Stimulated activated CD4-positive, alpha-beta T cell treated with anti-CD3 and anti-CD28 coated beads, Interleukin-4, amount 100 ng/mL, for 4 hours (primary cell): ENCODE measurements at places on chromosomes 4 and X.

DNA sequence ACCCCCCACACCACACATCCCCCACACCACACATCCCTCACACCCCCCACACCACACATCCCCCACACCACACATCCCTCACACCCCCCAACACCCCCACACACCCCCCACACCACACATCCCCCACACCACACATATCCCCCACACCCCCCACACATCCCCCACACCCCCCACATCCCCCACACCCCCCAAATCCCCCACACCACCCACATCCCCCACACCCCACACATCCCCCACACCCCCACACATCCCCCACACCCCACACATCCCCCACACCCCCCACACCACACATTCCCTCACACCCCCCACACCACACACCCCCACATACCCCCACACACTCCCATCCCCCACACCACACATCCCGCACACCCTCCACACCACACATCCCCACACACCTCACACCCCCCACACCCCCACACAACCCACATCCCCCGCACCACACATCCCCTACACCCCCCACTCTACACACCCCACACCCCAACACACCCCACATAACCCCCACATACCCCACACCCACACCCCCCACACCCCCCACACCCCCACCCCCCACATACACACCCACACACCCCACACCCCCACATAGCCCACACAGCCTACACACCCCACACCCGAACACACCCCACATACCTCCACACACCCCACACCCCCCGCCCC, 172.9 kb downstream of the DCLK2 start:
- DNase-seq, result no peak

GRCh38 chrX:72573158-72573511, 492 bp upstream of the HDAC8 start:
- DNase-seq, result no peak

DNA sequence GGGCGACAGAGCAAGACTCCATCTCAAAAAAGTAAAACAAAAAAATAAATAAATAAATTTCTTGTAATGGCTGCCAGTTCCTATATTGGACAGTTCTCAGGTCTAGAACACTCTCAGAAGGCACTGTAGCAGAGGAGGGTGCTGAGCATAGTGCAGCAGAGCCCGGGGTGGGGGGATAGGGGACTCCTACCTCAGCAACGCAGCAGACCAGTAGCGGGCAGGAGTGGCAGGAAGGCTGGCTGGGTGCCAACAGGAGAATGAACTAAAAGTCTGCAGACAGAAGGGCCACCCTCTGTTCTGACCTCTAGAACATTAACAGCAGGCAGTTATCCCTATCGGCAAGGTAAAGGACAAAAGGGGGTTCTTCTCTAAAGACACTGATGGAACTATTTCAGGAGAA, 20.2 kb downstream of the PDK3 start:
- DNase-seq, result no peak

DNA sequence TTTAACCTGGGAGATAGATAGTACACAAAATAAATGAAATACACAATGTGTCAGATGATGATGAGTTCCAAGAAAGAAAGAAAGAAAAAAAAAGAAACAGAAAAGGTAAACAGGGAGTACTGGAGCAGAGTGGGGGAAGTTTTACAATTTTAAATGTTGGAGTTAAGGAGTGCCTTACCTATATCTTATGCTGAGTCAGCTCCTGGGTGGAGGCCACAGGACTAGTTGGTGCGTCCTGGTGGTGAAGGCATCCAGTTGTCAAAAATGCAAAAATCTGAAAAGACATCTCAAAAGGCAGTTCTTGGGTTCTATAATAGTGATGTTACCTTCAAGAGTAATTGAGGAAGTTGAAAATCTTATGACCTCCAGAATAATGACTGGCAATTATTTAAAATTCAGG, 42.4 kb upstream of the MTMR8 start:
- DNase-seq, result no peak

DNA sequence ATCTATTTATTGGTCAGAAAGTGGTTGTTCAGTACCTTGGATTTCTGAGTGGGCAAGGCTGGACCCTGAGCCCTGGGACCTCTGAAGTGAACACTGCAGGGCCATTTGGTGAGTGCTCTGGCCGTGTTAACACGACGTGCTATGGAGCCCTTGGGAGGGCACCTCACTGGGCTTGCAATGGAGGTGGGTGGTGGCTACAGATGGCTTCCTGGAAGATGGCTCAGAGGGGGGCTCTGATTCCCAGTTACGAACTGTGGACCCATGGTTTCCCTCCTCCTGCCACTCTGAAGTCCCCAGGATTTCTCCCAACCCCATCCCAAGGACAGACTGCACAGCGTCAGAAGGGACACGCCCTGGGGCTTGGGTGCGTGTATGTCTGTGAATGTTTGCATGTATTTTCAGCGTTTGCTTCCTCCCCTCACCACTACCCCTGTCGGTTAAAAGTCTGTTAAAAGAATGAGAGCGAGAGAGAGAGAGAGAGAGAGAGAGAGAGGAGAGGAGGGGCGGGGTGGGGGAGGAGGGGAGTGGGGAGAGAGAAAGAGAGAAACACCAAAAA, 3.7 kb upstream of the RHOH start:
- DNase-seq, result no peak

GRCh38 chr4:39662683-39663082, 24.0 kb upstream of the SMIM14 start:
- DNase-seq, result no peak

DNA sequence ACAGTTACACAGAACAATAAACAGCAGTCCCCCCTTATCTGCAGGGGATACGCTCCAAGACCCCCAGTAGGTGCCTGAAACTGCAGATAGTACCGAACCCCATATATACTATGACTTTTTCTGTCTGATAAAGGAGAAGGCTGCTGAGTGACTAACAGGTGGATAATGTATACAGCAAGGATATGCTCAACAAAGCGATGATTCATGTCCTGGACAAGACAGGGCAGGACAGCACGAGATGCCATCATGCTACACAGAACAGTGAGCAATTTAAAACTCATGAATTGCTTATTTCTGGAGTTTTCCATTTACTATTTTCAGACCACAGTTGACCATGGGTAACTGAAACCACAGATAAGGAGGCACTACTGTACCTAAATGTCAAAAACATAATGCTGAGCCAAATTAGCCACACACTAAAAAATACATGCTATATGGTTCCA, 76.1 kb downstream of the MANBA start:
- no peak for DNase-seq

DNA sequence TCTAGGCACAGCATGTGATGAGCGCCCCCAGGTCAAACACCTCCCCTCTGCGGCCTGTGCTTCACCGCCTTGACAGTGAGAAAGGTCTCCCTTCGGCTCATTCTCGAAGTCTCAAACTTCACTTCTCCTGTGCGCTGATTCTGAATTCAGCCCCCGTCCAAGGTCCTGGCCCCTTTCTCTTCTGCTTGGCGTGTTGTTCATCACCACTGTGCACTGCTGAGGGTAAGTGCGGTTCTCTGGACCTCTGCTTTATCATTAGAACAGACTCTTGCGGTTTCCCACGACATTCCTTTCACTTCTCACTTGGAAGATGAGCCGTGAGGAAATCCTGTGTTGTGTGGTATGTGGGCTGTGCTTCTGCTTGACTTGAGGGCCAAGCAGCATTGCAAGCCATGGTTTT, 11.9 kb downstream of the HTT-AS start:
- no peak for DNase-seq

- DNase-seq, result no peak
These were observed 124.4 kb downstream of the RELL1 start for GRCh38 chr4:37561803-37562207.

DNA sequence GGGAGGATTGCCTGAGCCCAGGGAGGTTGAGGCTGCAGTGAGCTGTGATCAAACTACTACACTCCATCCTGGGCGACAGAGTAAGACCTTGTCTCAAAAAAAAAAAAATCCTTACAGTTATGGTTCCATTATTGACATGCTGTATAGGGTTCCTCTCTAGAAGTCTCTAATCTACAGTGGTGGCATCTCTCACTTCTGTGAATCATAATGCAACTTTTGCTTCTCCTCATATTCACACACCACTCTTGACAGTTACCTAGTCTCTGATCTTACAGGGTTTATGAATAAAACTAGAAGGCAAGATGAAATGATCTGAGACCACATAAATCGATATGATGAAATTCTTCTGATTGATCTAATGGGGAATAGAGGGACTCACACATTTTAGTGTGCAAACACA, 40.6 kb downstream of the DOCK11 start:
- no peak for DNase-seq

GRCh38 chr4:8592366-8593263, at the start of gene CPZ:
CPZ (plus strand) TSS chr4:8592765; CDS start chr4:8592834, 69 bp downstream.
- no peak for DNase-seq

DNA sequence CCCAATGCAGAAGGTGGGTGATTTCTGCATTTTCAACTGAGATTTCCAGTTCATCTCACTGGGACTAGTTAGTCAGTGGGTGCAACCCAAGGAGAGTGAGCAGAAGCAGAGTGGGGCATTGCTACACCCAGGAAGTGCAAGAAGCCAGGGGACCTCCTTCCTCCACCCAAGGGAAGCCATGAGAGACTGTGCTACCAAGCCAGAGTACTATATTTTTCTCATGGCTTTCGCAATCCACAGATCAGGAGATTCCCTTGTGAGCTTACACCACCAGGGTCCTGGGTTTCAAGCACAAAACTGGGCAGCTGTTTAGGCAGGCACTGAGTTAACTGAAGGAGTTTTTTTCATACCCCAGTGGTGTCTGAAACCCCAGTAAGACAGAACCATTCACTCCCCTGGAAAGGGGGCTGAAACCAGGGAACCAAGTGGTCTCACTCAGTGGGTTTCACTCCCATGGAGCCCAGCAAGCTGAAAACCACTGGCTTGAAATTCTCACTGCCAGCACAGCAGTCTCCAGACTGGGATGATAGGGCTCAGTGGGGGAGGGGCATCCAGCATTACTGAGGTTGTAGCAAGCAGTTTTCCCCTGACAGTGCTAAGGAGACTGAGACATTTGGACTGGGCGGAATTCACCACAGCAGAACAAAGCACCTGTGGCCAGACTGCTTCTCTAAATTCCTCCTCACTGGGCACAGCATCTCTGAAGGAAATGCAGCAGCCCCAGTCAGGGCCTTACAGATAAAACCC, 903.4 kb downstream of the TECRL start:
- no peak for DNase-seq

GRCh38 chrX:71941776-71942175, 31.1 kb downstream of the NHSL2 start:
- no peak for DNase-seq

DNA sequence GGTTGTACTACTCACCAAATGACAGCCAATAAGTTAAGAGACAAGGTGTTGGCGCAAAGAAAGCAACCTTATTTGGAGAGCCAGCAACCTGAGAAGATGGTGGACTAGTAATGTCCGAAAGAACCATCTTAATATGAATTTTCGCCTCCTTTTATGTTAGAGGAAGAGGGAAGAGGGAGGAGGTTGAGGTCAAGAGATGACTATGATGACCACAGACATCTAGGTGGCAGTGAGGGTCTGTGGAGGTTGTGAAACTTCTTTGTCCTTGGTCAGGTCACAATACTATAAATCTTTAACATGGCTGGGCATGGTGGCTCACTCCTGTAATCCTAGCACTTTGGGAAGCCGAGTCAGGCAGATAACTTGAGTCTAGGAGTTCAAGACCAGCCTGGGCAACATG, 15.4 kb downstream of the CDKL5 start:
- no peak for DNase-seq

- DNase-seq, result no peak
These were observed 82.9 kb downstream of the CAMK2D start for GRCh38 chr4:113678641-113679040.

- no peak for DNase-seq
These were observed 142.3 kb downstream of the RCHY1 start for GRCh38 chr4:75371915-75372314.

DNA sequence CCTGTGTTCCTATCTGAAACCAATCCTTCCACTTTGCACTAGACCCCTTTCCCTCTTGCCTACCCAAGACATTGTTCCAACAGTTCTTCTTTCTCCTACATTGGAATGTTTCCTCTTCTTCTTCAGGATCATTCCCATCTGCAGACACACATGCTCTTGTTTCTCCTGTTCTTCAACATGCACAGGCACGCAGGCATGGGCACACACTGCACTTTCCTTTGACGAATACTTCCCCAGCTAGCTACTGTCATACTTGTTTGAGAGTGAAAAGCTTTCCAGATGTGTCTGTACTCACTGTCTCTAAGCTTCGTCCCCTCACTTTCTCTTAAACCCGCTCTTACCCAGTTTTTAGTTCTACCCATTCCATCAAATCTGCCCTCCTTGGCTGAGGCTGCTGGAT, 31.8 kb upstream of the ERVMER34-1 start:
- no peak for DNase-seq

DNA sequence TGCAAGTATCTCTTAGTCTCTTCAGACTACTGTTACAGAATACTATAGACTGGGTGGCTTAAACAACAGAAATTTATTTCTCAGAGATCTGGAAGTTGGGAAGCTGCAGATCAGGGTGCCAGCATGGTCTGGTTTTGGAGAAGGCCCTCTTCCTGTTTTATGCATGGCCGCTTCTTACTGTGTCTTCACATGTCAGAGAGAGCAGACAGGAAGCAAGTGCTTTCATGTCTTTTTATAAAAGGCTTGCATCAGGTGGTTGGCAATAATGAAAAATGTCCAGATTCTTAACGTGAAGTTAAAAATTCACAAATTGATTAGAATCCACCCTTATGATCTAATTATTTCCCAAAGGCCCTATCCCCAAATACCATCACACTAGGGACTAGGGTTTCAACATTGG, 284.9 kb downstream of the RPA4 start:
- no peak for DNase-seq
